ENCODE measurements at places on chromosomes 4 and X. TPM values are rescaled to one million over a fixed set of nuclear protein-coding genes. Genes with fewer than 3 reads are reported as not detected.

DNA sequence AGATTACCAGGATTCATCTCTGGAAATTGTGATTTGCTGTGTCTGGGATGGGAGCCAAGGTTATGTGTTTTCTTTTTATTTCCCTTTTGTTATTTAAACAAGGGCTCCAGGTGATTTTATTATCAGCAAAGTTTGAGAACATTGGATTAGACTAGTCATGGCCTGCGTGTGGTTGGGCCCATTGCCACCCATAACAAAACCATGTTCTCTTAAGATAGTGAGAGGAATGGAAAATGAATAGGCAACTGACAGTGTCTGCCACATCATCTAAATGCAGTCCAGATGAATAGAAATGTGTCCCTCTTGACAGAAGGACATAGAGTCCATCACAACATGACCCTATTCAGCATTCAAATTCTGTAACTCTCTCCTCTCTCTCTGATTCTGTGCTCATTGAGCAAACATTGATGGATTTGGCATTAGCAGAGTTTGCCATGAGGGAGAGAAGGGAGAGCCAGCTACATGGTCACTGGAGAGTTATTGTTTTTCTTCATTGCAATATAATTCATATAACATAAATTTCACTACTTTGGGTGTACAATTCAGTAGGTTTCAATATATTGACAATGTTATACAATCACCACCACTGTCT is 11.7 kb downstream of the XK start:
- no peaks in the 10 kb centered on the region for H3K27me3 ChIP-seq
- DNase-seq = no peak
- H3K27ac ChIP-seq = no peak overlapping the region
- H3K4me1 ChIP-seq = no peaks in the 10 kb centered on the region

DNA sequence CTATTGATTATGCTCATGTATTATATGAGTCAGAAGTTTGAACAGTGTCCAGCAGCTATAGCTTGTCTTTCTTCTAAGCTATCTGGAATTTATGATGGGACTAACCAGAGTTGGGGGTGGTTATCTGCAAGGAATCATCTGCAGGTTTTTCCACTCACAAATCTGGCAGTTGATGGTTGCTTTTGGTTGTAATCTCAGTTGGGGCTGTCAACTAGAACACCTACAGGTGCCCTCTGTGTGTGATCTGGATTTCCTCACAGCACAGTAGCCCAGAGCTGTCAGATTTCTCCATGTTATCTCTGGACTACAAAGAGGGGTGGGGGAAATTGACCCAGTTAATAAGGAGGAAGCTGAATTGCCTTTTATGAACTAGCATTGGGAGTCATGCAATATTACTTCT is 51.4 kb upstream of the MAP9 start:
- H3K4me1 ChIP-seq = no peaks in the 10 kb centered on the region
- no peaks in the 10 kb centered on the region for H3K27me3 ChIP-seq
- no peak overlapping the region for H3K4me3 ChIP-seq
- no peak overlapping the region for H3K27ac ChIP-seq
- DNase-seq = no peak

GRCh38 chrX:130826249-130826648 is 76.8 kb downstream of the ENOX2 start:
- no peaks in the 10 kb centered on the region for H3K4me1 ChIP-seq
- no peaks in the 10 kb centered on the region for H3K36me3 ChIP-seq
- H3K27me3 ChIP-seq = no peaks in the 10 kb centered on the region
- H3K27ac ChIP-seq = no peak overlapping the region
- H3K4me3 ChIP-seq = no peak overlapping the region
- DNase-seq = no peak

The ATP6AP2 gene
- 130 TPM for total RNA-seq

The USP17L5 gene
- not detected for total RNA-seq
